ENCODE measurements at places on chromosomes 16 and 17. TPM values are rescaled to one million over a fixed set of nuclear protein-coding genes. Genes with fewer than 3 reads are reported as not detected.

DNA sequence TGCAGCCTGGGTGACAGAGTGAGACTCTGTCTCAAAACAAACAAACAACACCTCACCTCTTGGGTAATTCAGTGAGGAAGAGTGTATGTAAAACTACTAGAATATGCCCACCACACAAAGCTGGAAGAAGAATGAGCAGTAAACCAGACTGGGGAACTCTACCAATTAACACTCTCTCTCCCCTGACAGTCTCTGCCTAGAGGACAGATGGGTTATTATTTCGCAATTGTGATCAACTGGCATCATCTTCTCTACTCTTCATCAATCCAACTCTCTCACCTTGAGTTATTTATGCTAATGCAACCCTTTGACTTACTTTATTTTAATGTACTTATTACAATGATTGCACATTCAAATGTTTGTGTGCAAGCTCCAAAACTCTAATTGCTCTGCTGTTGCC is 205.6 kb downstream of the XYLT1 start:
- no peak for DNase-seq

GRCh38 chr17:39147221-39148185 is 3.9 kb downstream of the PLXDC1 start:
- no peak for DNase-seq

- DNase-seq: no peak
Measured at GRCh38 chr16:88318521-88318920, 64.2 kb upstream of the ZNF469 start.

GRCh38 chr16:22674832-22675191 is 139.2 kb upstream of the HS3ST2 start:
- no peak for DNase-seq

GRCh38 chr17:29652976-29653375 is 30.3 kb upstream of the CORO6 start:
- no peak for DNase-seq

UNC119 gene
- 7.8 TPM for total RNA-seq

- DNase-seq: peak; percentile 32
Measured at GRCh38 chr16:28321700-28322411, 29.5 kb downstream of the SBK1 start.

RMI2 gene
- 55.7 TPM for total RNA-seq

DNA sequence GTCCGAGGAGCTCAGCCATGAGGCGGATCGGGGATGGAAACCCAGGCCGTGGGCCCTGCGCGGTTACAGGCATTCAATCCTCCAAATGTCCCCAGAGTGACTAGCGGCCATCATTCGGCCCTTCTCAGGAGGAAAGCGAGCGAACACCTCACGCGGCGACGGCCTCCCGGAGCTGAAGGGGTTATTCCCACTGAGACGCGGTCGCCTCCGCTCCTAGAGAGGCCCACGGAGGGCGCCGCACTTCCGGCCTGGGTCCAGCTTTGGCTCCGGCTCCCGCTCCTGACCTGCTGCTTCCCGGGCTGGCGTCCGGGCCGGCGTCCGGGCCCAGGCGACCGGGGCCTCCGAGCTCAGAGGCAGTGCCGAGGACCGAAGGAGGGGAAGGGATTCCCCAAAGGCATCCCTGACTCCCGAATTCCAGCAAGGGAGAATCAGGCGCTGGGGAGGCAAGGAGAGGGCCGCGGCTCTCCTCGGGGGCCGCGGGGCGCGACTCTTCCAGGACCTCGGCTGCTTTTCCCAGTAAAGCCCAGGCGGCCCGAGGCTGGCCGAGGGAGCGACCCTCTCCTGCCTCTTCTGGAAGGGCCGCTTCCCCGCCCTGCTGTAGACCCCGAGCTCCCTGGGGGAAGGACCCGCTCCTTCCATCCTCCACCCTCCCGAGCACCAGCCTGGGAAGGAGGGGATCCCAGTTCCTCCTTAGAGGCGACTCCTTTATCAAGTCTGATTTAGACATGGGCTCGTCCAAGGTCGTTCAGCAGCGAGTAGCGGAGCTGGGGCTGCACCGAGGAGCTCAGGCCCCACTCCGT is 18.6 kb upstream of the ZNF629 start:
- DNase-seq: peak; percentile 78

ENO3 gene
- total RNA-seq: 59.8 TPM

GRCh38 chr16:15775663-15776304 is 81.0 kb downstream of the MYH11 start:
- DNase-seq: no peak

DNA sequence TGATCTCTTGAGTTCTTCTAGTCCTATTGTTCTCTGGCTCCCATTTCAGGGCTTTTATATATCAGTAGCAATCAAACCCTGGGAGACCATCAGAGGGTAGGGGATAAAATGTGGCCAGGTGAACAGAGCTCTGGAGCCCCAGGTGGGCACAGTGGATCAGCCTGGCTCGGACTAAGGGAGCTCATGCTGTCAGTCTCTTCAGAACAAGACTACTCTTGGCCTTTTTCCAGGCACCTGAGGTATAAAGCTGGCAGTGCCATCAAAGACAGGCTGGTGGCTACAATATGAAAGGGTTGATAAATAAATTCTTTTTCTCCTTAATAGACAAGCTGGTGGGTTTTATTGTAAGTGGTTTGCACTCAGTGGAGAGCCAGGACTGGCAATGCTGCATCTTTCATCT is 160.0 kb upstream of the CCL2 start:
- no peak for DNase-seq

DNA sequence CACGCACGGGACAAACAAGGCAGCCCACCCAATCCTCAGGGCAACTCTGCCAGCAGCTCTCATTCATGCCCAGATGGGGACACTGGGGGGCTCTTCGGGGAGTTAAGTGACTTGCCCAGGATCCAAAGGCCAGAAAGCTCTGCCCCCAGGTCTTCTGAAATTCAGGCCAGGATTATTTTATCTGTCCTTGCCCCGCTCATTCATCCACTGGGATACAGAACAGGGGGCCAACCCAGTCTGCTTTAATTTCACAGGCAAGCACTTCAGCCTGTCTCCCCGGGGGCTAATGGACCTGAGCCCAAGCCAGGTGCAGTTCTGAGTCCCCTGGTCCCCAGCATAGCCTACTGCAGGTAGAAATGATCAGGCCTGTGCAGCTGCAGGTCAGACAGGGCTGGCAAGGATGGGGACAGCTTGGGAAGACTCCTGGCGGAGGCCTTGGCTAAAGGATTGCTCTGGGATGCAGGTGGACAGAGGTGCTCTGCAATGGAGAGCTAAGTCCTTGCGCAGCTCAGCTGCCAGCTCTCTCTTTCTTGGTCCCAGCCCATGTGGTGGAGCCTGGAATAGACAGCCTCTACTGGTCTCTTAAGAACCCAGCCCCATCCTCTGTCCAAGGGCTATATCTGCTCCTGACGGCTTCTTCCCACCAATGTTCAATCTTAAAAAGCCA is 766 bp upstream of the B3GNT9 start:
- DNase-seq: no peak

DNA sequence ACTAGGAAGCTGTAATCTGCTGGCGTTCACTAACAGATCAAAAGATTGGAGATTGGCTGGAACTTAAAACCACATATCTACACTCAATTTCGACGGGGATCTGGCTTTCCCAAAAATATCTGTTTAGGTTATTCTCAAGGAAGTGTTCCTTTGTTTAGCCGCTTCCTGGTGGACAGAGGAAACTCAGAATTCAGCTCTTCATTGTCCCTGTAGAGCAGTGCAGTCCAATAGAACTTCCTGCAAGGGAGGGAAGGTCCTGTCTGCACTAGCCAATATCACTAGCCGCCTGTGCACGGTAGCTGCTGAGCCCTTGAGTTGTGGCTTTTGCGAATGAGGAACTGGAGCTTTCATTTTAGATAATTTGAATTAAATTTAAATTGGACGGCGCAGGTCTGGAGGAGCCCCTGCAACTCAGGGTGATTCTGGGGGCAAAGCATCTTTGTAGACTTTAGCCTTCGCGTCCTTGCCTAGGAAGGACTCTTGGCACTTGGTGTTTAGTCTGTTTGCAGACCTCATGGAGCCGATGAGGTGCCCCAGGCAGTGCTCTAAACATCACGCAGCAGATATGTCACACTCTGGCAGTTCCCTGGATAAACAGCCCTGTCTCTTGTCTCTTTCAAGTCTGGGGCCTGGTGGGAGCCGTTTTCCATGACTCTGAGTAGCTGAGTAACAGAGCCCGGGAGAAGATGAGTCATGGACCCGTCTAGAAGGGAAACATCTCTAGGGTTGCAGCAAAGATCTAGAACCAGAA is 122.2 kb downstream of the CCDC182 start:
- DNase-seq: peak; percentile 43

- DNase-seq: peak; percentile 83
Measured at GRCh38 chr17:63675607-63676546, 24.0 kb downstream of the LIMD2 start.

DNA sequence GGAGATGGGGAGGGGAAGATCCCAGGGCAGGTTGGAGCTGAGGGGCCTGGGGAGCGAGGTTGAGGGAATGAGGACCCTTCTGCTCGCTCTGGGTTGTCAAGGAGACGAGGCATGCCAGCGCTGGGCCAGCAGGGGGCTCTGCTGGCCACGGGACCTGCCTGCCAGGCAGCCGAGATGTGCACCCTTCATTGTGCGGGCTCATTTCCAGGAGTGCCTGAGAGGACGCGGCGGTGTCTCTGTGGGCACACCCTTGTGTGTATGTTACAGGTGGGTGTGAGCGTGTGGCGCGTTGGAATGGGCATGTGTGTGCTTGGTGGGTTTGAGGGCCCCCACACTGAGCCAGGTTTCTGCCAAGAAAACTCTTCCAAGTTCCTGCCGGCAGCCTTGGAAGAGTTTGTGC is 15.9 kb downstream of the ARHGAP23 start:
- peak; percentile 57 for DNase-seq

EVPLL gene
- total RNA-seq: 0.07 TPM

P2RX1 gene
- total RNA-seq: not detected

DNA sequence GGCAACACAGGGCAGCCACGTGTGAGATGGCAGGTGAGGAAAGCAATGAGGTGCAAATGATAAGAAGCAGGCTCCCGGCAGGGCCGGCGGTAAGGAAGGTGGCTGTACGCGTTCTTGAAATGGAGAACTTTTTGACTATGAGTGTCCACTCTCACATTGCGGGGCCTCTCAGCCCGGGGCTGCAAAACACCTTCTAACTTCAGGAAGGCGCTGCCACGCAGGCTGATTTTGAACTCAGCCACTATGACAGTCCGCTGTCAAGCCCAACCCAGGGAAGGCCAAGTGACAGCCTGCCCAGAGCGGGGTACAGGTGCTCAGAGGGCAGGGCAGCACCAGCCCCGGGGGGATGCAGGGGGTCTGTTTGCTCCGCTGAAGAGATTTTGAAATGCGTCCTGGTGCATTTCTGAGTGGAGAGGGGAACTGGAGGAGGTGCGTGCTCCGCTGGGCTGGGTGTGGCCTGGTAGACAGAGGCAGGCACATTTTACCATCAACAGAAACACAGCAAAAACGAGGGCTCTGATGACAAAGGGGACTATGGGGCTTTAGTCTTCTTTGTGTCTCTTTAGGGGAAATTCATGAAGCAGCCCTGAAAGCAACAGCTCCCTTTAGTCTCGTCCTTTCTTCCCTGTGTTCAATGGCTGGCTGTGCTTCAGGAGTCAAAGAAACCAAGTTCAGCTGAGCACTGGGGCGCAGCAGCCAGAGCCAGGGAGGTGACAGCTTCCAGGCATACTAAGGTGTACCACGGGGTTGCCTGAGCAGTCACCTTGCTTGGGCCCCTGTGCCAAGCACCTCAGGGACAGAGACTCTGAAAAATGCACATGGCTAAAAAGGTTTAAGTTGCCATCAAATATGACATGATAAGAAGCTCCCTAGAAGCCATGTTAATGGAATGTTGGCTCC is 14.6 kb upstream of the SREBF1 start:
- DNase-seq: no peak

DNA sequence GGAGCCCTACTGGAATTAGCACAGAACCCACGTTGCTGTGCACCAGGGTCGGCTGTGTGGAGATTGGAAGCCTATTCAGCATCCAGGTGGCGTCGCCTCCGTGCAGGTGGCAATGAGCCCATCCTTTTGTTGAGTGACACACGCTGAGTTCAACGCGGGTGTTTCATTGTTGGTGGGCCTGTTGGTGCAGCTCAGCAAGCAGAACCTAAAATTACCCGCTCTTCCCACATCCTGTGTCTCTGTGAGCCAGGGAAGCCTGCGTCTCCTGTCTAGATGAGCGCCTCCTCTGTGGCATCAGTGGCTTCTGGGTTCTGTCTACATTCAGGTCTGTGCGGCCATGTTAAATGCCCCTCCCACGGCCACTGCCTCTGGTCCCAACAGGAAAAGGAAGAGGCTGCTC is 14.5 kb downstream of the CD2BP2 start:
- no peak for DNase-seq

TSPAN10 gene
- total RNA-seq: 0.27 TPM

GRCh38 chr17:49298371-49298976 is 63.6 kb downstream of the ZNF652 start:
- no peak for DNase-seq

SPATA32 gene
- not detected for total RNA-seq

SSTR5 gene
- 0.14 TPM for total RNA-seq

ELMO3 gene
- total RNA-seq: 2.6 TPM

- peak; percentile 86 for DNase-seq
Measured at GRCh38 chr16:24737391-24737871, 8.0 kb downstream of the TNRC6A start.

DNA sequence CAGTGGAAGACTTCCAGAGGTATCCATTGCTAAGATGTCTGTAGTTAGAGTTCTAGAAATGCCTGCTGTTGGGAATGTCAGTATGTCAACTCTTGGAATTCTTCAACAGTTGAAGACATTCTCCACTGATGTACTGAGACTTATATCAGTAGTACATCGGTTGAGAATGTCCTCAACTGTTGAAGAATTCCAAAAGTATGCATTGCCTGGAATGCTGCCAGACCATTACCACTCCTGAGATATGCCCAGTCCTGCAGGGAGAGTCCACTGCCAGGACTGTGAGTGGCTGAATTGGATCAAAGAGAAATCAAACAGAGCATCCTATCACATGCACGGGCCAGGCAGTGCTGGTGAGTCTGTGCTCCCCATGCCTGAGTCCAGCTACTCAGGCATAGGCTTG is 42.0 kb downstream of the IL21R start:
- no peak for DNase-seq

- no peak for DNase-seq
Measured at GRCh38 chr17:37551788-37552187, 57.4 kb downstream of the SYNRG start.

- no peak for DNase-seq
Measured at GRCh38 chr17:42422412-42422957, 571 bp downstream of the CAVIN1 start.

SLC13A5 gene
- total RNA-seq: 24.4 TPM

Data from HepG2 (cell line).